Activated gamma-delta T cell treated with anti-CD3 and anti-CD28 coated beads, Interleukin-2, amount 50 U/mL, for 16 hours (primary cell): ENCODE measurements at places on chromosomes 12 and 14.

GRCh38 chr14:73460691-73461127 is 2.4 kb upstream of the NUMB start:
- DNase-seq, result no peak

DNA sequence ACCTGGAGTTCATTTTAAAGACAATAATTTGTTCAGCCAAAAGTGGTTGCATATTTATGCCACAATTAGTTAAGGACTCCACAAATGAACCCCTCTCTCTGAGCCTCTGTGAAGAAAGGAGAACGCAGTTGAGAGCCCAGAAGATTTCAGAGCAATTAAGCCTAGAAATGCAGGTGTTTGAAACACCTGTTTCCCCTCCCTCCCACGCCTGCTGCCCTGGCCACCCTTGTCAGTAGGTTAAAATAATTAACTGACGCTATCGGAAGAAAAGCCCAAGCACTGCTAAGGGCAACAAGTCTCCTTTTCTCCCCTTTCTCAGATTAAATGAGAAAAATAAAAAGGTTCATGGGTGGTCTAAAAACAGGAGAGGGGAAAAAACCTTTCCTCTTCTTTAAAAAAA is 99.2 kb downstream of the PPM1A start:
- no peak for DNase-seq

DNA sequence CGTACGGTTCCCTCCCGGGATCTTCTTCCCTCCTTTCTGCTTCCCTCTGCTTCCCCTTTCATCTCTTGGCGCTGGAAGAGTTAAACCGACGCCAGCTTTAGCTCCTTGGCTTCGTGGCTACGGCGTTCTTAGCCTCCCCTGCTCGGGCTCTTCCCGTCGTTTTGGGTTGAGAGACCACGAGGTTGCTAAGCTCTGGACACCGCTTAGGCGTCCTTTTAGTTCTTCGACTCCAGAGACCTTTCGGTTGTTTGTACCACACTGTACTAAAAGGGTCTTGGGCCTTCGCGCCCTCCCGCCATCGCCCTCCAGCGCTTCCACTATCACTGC is 545 bp downstream of the CPSF2 start:
- no peak for DNase-seq

GRCh38 chr12:11202811-11203210 is 16.1 kb upstream of the TAS2R42 start:
- no peak for DNase-seq

DNA sequence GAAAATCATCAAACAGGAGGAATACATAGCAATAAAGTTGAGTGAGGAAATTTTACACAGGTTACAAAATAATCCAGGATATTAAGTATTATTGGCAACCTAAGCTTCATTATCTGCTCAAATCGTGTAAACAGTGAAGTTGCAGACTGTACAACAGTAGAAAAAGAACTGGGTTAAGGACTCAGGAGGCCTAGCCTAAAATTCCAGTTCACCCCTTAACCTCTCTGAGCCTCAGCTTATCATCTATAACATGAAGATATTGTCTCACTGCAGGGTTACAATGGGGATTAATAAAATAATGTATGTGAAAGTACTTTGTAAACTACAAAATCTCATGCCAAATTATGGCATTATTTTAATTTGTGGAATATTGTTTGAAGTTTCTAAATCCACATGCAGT is 26.0 kb downstream of the DDHD1 start:
- no peak for DNase-seq
